ENCODE measurements at places on chromosomes 13 and 19.

DNA sequence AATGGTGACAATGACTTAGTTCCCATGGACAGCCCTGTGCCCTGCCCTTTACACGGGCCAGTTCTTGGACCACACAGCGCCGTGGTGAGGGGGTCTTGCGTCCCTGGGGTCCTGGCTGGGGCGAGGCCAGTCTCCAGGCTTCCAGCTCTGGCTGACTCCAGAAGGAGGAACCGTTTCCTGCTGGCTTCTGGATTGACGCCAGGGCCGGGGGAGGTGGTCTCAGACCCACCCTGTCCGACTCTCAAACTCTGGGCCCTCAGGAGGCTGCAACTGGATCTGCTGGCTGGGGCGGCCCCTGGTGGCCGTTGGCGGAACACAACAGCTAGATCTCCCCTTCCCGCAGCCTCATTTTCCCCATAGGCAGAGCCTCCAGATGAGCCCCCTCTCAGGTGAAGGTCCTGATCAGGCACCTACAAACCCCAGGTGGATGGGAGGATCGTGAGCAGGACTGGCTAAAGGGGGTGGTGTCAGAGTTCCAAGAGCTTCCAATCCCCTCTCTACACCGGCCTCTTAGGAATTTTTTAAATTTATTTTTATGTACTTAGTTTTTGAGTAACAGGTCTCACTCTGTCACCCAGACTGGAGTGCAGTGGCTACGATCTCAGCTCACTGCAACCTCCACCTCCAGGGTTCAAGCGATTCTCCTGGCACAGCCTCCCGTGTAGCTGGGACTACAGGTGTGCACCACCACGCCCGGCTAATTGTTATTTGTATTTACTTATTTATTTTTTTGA is 8.0 kb downstream of the CCDC194 start:
- peak; percentile 79 for DNase-seq

GRCh38 chr19:43784981-43785808 is 4.4 kb upstream of the KCNN4 start:
- peak; percentile 80 for DNase-seq

DNA sequence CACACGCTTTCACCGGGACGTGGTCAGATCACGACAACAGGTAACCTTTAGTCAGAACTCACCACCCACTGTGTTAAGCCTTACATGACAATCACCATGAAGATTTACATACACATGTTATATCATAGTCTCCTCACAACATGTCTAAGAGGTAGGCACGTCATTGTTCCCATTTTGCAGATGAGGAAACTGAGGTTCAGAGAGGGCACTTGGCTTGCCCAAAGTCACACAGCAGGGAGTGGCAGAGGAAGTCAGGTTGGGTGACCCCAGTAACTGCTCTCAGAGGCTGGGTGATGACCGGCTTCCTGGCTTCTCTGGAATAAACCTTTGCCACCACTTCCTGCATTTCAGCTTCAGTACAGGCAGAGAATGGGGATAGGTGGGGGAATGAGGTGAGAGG is 5.3 kb downstream of the KLK10 start:
- no peak for DNase-seq

- DNase-seq, result no peak
Observed at GRCh38 chr13:76387566-76387965, 498.6 kb downstream of the KCTD12 start.

- no peak for DNase-seq
Observed at GRCh38 chr19:45195764-45196163, 17.2 kb downstream of the BLOC1S3 start.

DNA sequence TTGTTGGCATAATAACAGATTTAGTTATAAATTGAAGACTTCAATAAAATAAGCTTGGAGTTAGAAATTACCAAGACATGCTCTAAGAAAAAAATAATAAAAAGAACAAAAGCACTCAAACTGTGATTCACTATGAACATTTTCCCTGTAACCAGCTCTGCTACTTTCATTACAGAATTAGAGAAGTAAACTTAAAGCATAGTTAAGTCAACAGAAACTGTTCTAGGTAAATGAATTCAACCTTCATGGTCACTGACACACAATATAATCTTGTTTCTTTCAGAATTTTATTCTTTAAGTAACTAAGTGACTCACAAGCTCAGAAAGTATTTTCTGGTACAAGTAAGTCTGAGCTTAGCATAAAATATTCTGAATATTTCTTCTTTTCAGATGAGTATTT is 136.3 kb downstream of the KLF5 start:
- DNase-seq, result no peak

- DNase-seq, result no peak
Observed at GRCh38 chr13:73107970-73108369, 49.2 kb downstream of the KLF5 start.

- no peak for DNase-seq
Observed at GRCh38 chr13:112984954-112985802, 16.2 kb downstream of the MCF2L start.

DNA sequence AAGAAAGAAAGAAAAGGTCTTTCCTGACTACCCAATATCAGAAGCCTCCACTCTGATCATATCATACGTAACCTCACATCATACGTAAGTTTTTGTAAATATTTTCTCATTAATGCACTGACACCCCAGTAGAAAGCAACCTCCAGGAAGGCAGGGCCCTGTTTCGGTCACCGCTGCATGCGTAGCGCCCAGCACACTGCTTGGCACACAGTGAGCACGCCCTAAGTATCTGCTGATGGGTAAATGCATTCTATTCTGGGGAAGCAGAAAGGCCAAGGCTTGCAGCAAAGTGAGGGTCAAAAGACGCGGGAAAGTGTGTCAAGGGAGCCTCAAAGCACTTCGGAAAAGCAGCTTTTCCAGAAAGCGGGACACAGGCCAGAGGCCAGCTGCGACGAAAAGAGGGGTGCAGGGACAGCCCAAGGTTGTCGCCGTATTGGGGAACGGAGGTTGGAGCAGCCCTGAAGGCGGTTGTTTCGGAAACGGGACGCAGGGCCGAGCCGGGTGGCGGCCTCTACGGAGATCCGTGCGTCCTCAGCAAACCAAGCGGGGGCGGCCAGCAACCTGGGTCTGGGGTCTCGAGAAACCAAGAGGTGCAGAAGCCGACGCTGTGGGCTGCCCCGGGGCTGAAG is 463 bp downstream of the SUGP1 start:
- DNase-seq, result no peak

GRCh38 chr19:49085868-49086232 is 599 bp downstream of the SNRNP70 start:
- DNase-seq, result no peak

GRCh38 chr13:80059789-80060188 is 281.1 kb downstream of the SPRY2 start:
- no peak for DNase-seq

DNA sequence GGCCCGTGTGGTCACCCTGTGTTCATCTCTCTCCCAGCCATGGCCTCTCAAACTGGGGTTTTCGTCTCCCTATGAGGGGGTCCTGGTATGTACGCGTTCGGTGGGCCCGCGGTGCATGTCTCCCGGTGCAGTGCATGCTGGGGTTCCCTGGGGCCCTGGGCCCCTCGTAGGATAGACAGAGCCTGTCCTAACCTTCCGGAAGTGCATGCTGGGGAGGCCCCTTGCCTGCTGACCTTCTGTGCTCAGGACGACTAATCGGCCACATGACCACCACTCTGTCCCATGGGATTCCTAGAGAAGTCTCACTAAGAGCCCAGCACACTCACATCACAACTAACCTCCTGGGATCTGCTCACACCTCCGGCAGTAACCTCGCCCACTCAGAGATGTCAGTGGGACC is 4.9 kb upstream of the USE1 start:
- DNase-seq, result no peak

DNA sequence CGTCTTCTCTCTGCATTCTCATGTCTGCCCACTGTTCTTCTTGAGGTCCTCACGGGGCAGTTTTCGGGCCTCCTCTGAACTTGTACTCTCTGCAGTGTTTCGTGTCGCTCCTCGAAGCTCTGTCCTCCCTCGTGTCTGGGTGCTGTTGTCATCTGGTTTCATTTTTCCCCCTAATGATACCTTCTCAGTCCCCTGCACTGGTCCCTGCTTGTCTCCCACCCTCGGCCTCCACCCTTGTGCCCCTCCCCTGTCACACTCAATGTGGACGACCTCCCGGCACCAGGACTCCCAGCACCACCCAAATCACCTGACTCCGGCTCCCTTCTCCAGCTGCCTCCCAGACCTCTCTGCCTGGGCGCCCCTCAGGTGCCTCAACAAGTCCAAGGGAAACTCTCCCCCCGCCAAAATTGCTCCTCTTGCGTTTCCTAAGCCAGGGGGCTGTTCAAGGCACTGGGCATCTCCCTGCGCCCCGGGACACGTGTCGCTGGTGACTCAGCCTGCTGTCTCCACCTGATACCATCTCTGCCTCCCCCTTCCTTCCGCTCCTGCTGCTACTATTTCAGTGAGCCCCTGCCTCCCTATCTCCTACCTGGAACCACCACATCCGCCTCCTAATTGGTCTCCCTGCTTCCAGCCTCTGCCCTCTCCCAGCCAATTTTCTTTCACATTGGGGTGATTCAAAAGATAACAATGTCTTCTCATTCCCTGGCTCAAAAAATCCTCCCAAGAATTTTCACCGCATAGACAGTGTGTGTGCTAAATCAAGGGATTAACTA is 49.5 kb downstream of the RFX2 start:
- DNase-seq, result no peak

GRCh38 chr13:73913751-73914518 is 220.3 kb downstream of the KLF12 start:
- DNase-seq, result peak; percentile 69

DNA sequence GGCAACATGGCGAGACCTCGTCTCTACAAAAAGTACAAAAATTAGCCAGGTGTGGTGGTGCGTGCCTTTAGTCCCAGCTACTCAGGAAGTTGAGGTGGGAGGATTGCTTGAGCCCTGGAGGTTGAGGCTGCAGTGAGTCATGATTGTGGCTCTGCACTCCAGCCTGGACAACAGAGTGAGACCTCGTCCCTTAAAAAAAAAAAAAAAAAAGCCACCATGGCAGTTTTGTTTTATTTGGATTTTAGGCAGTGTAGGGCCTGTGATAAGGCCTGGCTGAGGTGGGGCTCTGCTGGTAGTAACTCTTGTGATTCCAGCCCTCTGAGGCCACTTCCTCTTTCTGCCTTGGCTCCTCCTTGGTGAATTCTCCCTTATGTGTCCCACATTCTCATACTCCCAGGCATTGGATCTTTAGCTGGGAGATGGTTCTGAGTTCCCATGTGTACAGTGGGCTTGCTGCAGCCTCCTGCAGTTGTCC is 39.2 kb downstream of the GATAD2A start:
- DNase-seq, result peak; percentile 63

DNA sequence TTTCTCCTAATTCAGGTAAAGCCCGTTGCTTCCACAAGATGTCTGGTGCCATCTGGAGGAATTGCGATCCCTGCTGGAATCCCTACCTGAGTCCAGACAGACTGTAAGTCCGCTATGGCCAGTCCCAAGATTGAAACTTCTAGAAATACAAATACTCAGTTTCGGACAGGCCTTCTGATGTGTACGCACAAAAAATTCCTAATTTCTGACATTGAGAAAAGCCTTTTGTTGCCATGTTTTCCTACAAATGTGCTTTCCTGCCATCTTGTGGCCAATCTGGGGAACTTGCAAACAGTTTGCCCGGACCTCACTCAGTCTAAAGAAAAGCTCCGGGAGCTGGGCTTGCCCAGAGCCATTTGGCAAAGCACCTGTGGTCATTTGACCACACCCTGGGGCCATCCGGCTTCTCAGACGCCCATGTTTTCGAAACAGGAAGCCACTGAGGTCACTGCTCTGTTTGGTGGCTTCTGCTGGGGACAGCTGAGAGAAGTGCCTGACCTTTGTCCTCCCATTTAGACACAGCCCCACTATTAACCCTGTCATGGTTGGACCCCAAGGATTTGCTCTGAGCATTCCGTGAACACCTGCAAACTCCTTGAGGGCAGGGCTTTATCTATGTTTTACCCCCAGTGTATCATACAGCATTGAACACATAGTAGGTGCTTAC is 79.4 kb downstream of the SLC15A1 start:
- DNase-seq, result peak; percentile 86

- DNase-seq, result no peak
Observed at GRCh38 chr13:25136880-25137787, 35.0 kb downstream of the AMER2 start.

DNA sequence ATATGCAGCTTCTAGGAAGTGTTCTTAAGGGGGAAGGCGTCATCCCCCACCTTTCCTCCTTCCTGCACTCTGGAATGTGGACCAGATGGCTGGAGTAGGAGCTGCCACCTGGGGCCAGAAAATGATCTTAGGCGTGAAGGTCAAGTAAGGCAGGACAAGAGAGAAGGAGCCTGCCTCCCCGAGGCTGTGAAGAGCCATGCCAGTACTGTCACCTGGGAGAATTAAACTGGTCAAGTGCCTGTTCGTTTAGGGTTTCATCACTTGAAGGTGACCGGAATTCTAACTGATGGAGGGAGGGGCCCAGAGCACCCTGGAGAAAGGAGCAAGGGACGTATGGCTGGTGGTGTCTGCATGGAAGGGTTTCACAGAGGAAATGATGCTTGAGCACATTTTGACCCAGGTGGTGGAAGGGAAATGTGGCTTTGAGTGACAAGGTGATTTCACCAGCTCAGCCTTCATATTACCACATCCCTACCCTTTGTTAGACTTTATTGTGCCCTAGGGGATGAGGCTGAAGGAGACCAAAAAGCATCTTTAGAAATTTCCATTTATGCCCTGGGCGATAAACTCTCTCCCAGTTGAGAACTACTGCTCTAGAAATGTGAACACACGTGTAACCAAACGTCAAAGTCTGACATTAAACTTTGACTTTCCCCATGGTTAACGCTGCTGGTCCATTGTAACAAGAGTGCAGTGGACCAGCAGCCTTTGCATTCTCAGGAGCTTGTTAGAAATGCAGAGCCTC is 37.5 kb downstream of the PPP2R1A start:
- no peak for DNase-seq

DNA sequence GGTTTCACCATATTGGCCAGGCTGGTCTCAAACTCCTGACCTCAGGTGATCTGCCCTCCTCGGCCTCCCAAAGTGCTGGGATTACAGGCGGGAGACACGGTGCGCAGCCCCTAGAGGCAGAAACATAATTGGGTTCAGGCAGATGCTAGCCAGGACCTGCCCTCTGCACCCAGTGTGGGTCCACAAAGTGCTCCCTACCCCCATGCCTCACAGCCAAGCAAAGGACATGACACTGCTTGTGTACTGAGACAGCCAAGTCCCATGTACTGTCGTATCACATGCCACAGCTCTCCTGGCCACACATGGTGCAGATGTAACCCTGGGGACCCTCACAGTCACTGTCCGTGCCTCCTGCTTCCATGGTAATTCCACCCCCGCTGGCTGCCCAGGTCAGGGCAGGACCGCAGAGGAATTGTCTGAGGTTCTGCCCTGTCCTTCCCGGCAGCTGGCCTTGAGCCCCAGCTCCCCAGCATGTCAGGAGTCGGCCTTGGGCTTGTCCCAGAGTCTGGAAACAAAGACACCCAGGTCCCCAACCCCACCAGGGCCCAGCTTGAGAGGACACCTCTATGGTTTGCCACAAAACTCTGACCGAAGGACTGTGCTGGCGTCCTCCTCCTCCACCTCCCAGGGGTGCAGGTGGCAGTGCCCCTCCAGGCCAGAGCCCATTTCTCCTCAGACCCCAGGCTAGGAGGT is 7.6 kb downstream of the PRR36 start:
- DNase-seq, result no peak

All from NAMALWA (cell line).